LoVo (cell line): ENCODE measurements at places on chromosomes 2 and 18.

DNA sequence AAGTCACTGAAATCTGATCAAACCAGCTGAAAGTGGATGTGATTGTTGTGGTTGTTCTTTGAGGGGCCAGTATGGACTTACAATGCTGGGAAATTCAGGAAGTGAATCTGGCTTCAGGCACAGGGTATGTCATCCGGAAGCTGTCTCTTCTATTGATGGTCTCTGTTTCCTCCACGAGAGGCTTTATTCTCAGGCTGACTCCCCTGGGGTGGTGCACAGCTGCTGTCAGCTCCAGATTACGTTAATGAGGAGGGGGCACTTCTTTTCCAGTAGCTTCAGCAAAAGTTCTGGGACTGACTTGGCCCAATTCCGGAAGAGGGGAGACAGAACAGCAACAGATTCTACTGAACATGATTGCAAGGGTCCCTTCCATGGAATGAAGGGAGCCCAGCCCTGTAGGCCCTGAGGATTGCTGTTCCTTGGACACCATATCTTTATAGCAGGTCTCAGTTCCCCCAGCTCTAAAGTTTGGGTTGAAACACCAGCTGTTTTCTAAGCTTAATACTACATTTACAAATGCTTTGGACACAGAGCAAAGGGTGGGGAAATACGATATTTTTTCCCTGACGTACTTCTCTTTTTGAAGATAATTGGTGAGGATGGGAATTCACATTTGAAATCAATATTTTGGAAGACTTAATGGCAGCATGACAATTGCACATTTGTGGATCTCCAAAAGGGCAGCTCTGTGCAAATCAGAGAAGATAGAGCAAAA lies 400.9 kb downstream of the TSN start:
- no peak for DNase-seq

DNA sequence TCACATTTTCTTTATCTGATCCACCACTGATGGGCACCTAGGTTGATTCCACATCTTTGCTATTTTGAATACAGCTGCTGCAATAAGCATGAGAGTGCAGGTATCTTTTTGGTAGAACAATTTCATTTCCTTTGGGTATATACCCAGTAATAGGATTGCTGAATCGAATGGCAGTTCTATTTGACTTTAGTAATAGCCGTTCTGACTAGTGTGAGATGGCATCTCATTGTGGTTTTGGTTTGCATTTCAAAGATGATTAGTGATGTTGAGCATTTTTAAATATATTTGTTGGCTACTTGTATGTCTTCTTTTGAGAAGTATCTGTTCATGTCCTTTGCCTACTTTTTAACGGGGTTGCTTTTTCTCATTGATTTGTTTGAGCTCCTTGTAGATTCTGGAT lies 72.3 kb downstream of the CCDC138 start:
- DNase-seq: no peak

DNA sequence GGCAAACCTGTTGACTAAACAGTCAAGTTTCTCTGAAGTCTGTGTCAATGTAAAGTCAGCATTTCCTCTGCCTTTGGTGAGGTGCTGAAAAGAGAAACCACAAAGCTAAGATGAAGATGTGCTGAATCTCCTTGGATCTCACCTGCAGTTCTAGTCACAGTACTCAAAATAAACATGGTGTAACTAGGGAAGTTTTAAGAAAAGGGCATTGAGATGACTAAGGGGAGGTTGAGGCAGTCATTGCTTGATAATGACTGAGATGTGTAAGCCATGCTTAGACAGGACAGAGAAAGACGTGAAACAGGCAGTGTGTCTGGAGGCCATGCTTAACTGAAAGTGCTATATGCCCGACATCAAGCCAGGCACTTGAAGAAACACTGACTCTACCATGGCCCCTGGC lies 1010.0 kb upstream of the CELF4 start:
- no peak for DNase-seq

DNA sequence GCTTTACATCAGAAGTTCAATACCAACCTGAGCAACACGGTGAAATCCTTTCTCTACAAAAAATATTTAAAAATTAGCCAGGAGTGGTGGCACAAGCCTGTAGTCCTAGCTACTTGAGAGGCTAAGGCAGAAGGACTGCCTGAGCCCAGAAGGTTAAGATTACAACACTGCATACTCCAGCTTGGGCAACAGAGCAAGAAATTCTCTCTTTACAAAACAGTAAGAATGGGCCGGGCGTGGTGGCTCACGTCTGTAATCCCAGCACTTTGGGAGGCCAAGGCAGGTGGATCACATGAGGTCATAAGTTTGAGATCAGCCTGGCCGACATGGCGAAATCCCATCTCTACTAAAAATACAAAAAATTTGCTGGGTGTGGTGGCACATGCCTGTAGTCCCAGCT lies 113.2 kb downstream of the USP34 start:
- DNase-seq: no peak
